Naive thymus-derived CD4-positive, alpha-beta T cell (primary cell): ENCODE measurements at places on chromosomes 13 and 19. TPM values are rescaled to one million over a fixed set of nuclear protein-coding genes. Genes with fewer than 3 reads are reported as not detected.

DNA sequence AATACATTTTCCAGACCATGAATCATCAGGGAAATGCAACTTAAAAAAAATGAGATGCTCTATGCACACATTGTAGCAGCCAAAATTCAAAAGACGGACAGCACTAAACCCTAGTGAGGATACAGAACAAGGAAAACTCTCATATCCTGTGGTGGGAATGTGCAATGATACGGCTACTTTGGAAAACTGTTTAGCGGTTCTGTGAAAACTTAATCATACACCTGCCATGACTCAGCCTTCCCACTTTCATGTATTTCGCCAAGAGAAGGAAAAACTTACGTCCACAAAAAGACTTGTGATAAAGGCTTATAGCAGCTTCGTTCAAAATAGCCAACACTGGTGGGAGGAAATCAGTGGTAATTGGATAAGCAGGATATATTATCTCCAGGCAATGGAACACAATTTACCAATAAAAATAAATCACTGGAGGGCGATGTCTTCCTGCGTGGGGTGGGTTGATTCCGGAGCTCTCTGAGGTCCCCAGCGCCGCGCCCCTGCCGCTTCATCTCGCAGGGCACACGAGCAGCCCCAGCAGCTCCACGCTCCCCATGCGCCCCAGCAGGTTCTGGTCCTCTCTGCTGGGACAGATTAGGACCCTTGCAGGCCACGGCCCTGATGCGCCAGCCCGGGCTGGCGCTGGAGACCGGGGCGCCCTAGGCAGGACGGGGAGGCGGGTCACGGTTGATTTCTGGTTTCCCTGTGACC lies 97.2 kb upstream of the ARHGEF7 start:
- no peaks in the 10 kb centered on the region for H3K27me3 ChIP-seq
- no peak overlapping the region for H3K4me3 ChIP-seq
- no peaks in the 10 kb centered on the region for H3K4me1 ChIP-seq
- H3K27ac ChIP-seq: no peak overlapping the region

Gene SLC15A1
- polyA plus RNA-seq: not detected

Gene ZIC5
- polyA plus RNA-seq: not detected

GRCh38 chr13:107562203-107562602 lies 653.1 kb downstream of the LIG4 start:
- H3K27me3 ChIP-seq: no peaks in the 10 kb centered on the region
- no peak overlapping the region for H3K27ac ChIP-seq
- H3K4me3 ChIP-seq: no peak overlapping the region
- no peaks in the 10 kb centered on the region for H3K4me1 ChIP-seq
- no peak for DNase-seq

Gene THSD1
- polyA plus RNA-seq: 0.46 TPM

- peak; percentile 64 for DNase-seq
Measured at GRCh38 chr19:33416307-33417215, 43.1 kb downstream of the CEBPG start.

- DNase-seq: no peak
- H3K36me3 ChIP-seq: no peaks in the 10 kb centered on the region
- H3K27me3 ChIP-seq: no peaks in the 10 kb centered on the region
- H3K4me3 ChIP-seq: no peak overlapping the region
- peaks cover 18% of the 10 kb centered on the region for H3K4me1 ChIP-seq
Measured at GRCh38 chr19:49456326-49456725, 3.3 kb downstream of the ALDH16A1 start.

DNA sequence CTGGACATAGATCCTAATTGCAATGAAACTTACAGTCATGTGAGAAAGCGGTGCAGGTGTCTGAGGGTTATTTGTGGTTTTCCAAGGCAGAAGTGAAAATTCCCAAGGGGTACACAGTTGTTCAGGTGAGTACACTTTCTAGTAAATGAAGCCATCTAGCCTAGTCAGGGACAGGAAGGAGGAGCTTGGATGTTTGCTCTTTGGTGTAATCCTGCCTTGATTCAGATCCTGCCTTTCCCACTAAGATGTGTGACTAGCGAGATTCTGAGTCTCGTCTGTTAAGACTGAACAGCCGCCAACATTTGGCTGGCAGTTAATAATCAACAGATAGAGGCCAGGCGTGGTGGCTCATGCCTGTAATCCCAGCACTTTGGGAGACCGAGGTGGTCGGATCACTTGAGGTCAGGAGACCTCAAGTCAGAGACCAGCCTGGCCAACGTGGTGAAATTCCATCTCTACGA lies 2.5 kb downstream of the RPS9 start:
- H3K4me1 ChIP-seq: peaks cover 45% of the 10 kb centered on the region
- H3K4me3 ChIP-seq: no peak overlapping the region
- H3K36me3 ChIP-seq: peaks cover 18% of the 10 kb centered on the region
- no peaks in the 10 kb centered on the region for H3K27me3 ChIP-seq
- H3K27ac ChIP-seq: peak overlapping the region; percentile 46

GRCh38 chr13:104983601-104984000 lies 1551.9 kb downstream of the EFNB2 start:
- H3K27me3 ChIP-seq: no peaks in the 10 kb centered on the region
- H3K27ac ChIP-seq: peak overlapping the region; percentile 33
- no peaks in the 10 kb centered on the region for H3K36me3 ChIP-seq
- peaks cover 8% of the 10 kb centered on the region for H3K4me1 ChIP-seq
- DNase-seq: no peak

- no peaks in the 10 kb centered on the region for H3K27me3 ChIP-seq
- DNase-seq: peak; percentile 68
- H3K36me3 ChIP-seq: no peaks in the 10 kb centered on the region
- no peak overlapping the region for H3K4me3 ChIP-seq
- H3K4me1 ChIP-seq: no peaks in the 10 kb centered on the region
- H3K27ac ChIP-seq: no peak overlapping the region
Measured at GRCh38 chr19:39110263-39110967, 15.2 kb upstream of the PAK4 start.

DNA sequence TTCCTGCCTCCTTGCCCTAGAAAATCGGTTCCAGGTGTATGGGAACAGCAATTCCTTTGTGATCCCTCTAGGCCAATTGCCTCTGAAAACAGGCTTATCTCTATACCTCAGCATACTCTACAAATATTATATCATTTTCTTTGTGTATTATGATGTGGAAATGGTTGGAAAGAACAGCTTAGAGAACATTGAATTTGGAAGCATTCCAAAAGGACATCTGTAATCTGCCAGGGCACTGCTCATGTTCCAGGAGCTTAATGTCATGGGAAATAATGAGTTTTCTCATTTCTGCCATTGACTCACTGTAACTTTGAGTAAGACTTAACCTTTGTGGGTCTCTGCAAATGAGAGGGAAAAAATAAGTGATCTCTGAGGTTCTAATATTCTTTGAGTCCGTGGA lies 147.3 kb downstream of the UFM1 start:
- H3K4me3 ChIP-seq: no peak overlapping the region
- no peaks in the 10 kb centered on the region for H3K36me3 ChIP-seq
- H3K27ac ChIP-seq: no peak overlapping the region
- no peak for DNase-seq
- H3K27me3 ChIP-seq: no peaks in the 10 kb centered on the region
- no peaks in the 10 kb centered on the region for H3K4me1 ChIP-seq

DNA sequence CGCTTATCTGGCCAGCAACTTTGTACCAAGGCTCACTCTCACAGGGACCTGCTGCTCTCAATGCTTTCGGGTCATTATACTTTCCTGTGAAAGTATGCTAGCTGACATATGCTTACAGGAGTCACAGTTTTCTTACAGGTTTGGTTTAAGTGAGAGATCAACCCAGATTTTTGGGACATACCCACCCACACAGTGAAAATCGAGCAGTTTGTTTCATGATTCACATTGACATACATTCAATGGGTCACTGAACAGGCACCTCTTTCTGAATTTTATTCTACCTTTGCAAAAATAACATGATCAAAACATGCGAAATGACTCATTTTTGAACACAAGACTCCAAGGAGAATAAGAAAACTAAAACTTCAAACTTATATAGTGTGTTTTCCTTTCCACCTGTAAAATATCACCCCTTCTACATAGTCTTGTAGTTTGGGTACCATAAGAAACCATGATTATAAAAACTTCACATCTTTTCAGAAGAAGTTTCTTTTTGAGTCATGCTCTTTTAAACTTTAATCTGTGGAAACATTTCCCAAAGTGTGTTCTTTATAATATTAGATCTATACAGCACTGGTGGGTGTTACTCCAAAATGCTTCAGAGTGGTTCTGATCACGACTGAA lies 44.3 kb upstream of the TEX29 start:
- H3K4me3 ChIP-seq: no peak overlapping the region
- H3K27me3 ChIP-seq: no peaks in the 10 kb centered on the region
- DNase-seq: no peak
- H3K4me1 ChIP-seq: no peaks in the 10 kb centered on the region

Gene SLC6A16
- polyA plus RNA-seq: 3.3 TPM

Gene LRRC63
- not detected for polyA plus RNA-seq

- no peak for DNase-seq
- no peaks in the 10 kb centered on the region for H3K27me3 ChIP-seq
- peaks cover 48% of the 10 kb centered on the region for H3K36me3 ChIP-seq
- no peaks in the 10 kb centered on the region for H3K4me1 ChIP-seq
- no peak overlapping the region for H3K27ac ChIP-seq
Measured at GRCh38 chr19:9565900-9566705, 18.2 kb downstream of the ZNF121 start.

GRCh38 chr13:76677043-76677442 lies 209.2 kb downstream of the KCTD12 start:
- no peaks in the 10 kb centered on the region for H3K4me1 ChIP-seq
- H3K27me3 ChIP-seq: no peaks in the 10 kb centered on the region
- H3K36me3 ChIP-seq: no peaks in the 10 kb centered on the region
- H3K27ac ChIP-seq: no peak overlapping the region
- no peak overlapping the region for H3K4me3 ChIP-seq

DNA sequence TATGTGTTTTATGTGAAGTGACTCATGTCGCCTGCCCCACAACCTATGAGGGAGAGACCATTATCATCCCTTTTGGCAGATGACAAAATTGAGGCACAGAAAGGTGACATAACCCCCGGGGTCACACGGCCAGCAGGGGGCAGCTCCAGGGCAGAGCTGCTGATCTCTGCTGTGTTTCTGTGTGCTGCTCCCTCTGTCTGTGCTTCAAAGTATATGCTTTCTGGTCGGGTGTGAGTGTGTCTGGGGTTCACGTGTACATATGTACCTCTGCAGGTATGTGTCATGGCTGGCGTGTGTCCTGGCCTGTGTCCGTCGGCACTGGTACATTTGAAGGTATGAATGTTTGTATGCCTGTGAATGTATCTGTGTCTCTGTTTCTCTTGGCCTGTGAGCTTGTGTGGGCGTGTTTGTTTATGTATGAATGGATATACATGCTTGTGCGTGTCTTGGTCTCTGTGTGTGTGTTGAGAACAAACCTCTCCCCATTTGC lies 7.1 kb downstream of the LIPE start:
- no peak overlapping the region for H3K4me3 ChIP-seq
- H3K27ac ChIP-seq: no peak overlapping the region
- H3K4me1 ChIP-seq: peaks cover 30% of the 10 kb centered on the region
- no peaks in the 10 kb centered on the region for H3K27me3 ChIP-seq
- H3K36me3 ChIP-seq: no peaks in the 10 kb centered on the region
- peak; percentile 72 for DNase-seq

Gene DCT
- 0.37 TPM for polyA plus RNA-seq

GRCh38 chr13:72316716-72317115 lies 410.7 kb downstream of the MZT1 start:
- no peaks in the 10 kb centered on the region for H3K27me3 ChIP-seq
- no peak for DNase-seq
- no peak overlapping the region for H3K27ac ChIP-seq
- H3K4me3 ChIP-seq: no peak overlapping the region
- H3K4me1 ChIP-seq: no peaks in the 10 kb centered on the region

GRCh38 chr13:58633226-58633625 lies 1001.7 kb downstream of the PCDH17 start:
- no peaks in the 10 kb centered on the region for H3K27me3 ChIP-seq
- H3K27ac ChIP-seq: no peak overlapping the region
- H3K4me1 ChIP-seq: no peaks in the 10 kb centered on the region

- H3K27ac ChIP-seq: no peak overlapping the region
- H3K27me3 ChIP-seq: no peaks in the 10 kb centered on the region
- H3K36me3 ChIP-seq: no peaks in the 10 kb centered on the region
- H3K4me3 ChIP-seq: no peak overlapping the region
- no peak for DNase-seq
Measured at GRCh38 chr19:29927944-29928625, 14.0 kb upstream of the URI1 start.

Gene STOML3
- polyA plus RNA-seq: not detected

DNA sequence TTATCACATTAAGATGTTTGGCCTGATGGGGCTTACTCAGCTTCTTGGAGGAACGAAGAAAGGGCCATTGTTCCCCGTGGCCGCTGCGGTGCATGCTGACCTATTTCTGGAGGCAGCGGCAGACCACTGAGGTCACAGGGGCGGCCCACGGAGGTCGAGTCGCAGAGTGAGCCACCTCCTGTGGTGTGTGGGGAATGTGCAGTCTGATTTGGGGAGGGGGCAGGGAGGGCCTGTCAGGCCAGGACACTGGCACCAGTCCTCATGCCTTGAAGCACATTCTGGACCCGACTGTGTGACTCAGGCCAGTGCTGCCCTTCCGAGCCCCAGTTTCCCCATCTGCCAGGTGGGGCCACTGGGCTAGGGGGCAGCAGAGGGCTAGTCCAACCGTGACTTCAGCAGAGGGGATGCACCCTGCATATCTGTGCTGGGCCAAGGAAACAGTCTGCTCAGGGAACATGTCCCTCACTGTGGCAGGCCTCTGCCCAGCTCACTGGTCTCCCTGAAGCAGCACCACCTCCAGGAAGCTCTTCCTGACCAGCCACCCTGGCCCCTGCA lies 6.3 kb downstream of the SLC7A10 start:
- H3K27ac ChIP-seq: no peak overlapping the region
- H3K4me3 ChIP-seq: no peak overlapping the region
- H3K27me3 ChIP-seq: peaks cover 2% of the 10 kb centered on the region
- no peak for DNase-seq
- H3K36me3 ChIP-seq: no peaks in the 10 kb centered on the region

DNA sequence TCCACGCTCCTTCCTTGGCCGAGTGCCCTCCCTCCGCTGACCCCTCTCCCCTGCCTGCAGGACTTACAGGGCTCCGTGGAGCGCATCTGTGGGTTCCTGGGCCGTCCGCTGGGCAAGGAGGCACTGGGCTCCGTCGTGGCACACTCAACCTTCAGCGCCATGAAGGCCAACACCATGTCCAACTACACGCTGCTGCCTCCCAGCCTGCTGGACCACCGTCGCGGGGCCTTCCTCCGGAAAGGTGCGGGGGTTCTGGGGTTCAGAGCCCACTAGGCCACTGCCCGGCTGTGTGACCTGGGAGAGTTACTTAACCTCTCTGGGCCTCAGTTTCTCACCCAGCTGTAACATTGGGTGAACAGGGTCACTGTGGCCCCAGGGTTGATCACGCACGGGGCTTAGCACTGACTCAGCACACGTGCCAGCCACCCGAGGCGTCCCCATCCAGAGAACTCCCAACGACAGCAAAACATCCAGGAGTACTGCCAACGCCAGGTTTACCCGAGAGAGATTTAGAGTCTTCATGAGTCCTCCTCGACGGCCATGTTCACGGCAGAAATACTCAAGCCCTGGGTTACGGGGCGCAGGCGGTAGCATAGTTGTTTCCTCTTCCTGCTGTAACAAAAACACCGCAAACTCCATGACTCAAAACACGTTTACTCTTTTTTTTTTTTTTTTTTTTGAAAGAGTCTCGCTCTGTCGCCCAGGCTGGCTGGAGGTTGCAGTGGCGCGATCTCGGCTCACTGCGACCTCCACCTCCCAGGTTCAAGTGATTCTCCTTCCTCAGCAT lies 9.7 kb upstream of the SPACA4 start:
- peaks cover 6% of the 10 kb centered on the region for H3K4me1 ChIP-seq
- H3K27ac ChIP-seq: peak overlapping the region; percentile 60
- DNase-seq: peak; percentile 36
- H3K36me3 ChIP-seq: no peaks in the 10 kb centered on the region
- no peaks in the 10 kb centered on the region for H3K27me3 ChIP-seq
